Type B pancreatic cell (in vitro differentiated cells): ENCODE measurements at places on chromosomes 16 and 17. TPM values are rescaled to one million over a fixed set of nuclear protein-coding genes. Genes with fewer than 3 reads are reported as not detected.

DNA sequence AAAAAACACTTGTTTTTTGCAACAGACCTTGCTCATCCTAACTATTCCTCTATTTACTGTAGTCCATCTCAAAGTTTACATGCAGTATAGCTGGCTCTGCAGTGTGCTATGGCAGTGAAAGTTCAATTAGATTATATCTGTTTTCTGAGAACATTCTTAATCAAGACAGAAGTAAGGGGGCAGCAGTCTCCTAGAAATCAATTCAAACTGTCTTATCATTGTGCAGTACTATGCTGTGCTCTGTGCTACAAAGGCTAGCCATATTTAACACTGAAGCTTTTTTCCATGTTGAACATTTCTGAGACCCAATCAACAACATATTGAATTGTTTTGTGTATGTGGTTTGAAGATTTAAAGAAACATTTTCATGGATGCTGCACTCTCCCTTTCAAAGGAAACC is 11.4 kb downstream of the NETO2 start:
- no peak for DNase-seq
- peaks cover 8% of the 10 kb centered on the region for H3K36me3 ChIP-seq
- no peak overlapping the region for H3K27ac ChIP-seq
- H3K4me1 ChIP-seq = peaks cover 15% of the 10 kb centered on the region
- no peaks in the 10 kb centered on the region for H3K27me3 ChIP-seq

DNA sequence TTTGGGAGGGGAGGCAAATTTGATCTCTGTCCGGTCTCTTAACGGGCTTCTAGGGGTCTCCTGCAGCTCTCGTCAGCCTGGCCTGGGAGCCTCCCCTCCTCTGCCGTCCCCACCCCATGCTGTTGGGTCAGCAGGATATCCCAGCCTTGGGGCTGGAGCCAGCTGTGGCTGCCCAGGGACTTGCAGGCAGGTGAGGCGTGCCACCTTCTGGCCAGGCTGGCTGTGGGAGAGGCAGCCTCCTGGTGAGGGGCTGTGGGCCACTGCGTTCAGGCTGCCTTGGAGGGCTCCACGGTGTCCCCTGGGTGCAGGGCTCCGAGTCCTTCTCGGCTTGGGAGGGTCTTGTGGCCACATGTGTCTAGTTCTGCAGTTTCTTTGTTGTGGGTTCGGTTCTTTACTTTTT is 34.6 kb downstream of the TBCD start:
- DNase-seq = no peak
- H3K27me3 ChIP-seq = no peaks in the 10 kb centered on the region
- peaks cover 3% of the 10 kb centered on the region for H3K36me3 ChIP-seq
- no peak overlapping the region for H3K4me3 ChIP-seq
- H3K27ac ChIP-seq = no peak overlapping the region

- no peaks in the 10 kb centered on the region for H3K27me3 ChIP-seq
- DNase-seq = no peak
- peaks cover 9% of the 10 kb centered on the region for H3K4me1 ChIP-seq
- H3K36me3 ChIP-seq = peaks cover 13% of the 10 kb centered on the region
Measured at GRCh38 chr17:76718516-76718915, 7.8 kb upstream of the MXRA7 start.

OTOP3 gene
- total RNA-seq = 0.80 and 1.3 TPM in 2 replicates

- peak overlapping the region; percentile 93 for H3K27ac ChIP-seq
- peak overlapping the region; percentile 99 for H3K4me3 ChIP-seq
- peaks cover 5% of the 10 kb centered on the region for H3K36me3 ChIP-seq
- DNase-seq = no peak
- H3K27me3 ChIP-seq = no peaks in the 10 kb centered on the region
Measured at GRCh38 chr16:19524616-19525384, 1.1 kb downstream of the CCP110 start.

- no peak overlapping the region for H3K27ac ChIP-seq
- no peak overlapping the region for H3K4me3 ChIP-seq
- H3K4me1 ChIP-seq = no peaks in the 10 kb centered on the region
- H3K27me3 ChIP-seq = no peaks in the 10 kb centered on the region
- DNase-seq = no peak
Measured at GRCh38 chr16:11484691-11485258, 101.9 kb downstream of the LITAF start.

GRCh38 chr17:50482516-50482915 is 3.9 kb downstream of the RSAD1 start:
- peak overlapping the region; percentile 50 for H3K27ac ChIP-seq
- peaks cover 7% of the 10 kb centered on the region for H3K36me3 ChIP-seq
- no peak overlapping the region for H3K4me3 ChIP-seq

DNA sequence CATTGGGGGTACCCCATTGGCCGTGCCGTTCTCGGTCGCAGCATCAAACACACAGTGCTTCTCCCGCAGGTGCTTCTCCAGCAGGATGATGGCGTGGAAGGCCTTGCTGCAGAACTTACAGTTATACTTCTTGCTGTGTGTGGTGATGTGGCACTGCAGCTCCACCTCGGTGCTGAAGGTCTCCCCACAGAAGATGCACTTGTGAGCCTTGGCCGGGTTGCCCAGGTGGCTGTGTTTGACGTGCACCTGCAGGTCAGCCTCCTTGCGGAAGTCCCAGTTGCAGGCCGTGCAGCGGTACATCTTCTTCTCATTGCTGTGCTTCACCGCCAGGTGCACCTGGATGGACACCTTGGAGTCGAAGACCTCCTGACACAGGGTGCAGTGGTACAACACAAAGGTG is 219.3 kb downstream of the ZNF423 start:
- H3K4me1 ChIP-seq = peaks cover 41% of the 10 kb centered on the region
- H3K4me3 ChIP-seq = no peak overlapping the region
- DNase-seq = no peak

- no peak overlapping the region for H3K4me3 ChIP-seq
- no peak for DNase-seq
- H3K27ac ChIP-seq = no peak overlapping the region
- no peaks in the 10 kb centered on the region for H3K27me3 ChIP-seq
Measured at GRCh38 chr17:68698746-68699145, 97.6 kb upstream of the FAM20A start.

DNA sequence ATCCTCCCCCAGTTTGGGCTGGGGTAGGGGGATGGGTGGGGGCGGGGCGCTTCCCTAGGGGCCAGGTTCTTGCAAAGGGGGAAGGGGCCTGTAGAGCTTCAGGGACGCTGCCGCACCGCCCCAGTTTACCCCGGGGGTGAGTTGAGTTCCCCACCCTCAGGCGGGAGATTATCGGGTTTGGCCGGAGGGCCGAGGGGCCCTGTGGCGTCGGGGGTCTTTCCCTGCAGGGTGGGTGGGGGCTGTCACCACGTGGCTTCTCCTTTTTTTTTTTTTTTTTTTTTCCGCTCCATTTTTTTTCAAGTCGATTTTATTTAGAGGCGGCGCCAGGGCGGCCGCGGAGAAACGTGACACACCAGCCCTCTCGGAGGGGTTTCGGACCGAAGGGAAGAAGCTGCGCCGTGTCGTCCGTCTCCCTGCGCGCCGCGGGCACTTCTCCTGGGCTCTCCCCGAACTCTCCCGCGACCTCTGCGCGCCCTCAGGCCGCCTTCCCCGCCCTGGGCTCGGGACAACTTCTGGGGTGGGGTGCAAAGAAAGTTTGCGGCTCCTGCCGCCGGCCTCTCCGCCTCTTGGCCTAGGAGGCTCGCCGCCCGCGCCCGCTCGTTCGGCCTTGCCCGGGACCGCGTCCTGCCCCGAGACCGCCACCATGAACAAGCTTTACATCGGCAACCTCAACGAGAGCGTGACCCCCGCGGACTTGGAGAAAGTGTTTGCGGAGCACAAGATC is at the start of gene IGF2BP1:
Gene IGF2BP1, plus strand, starts transcription at position 283 of the 724 bp plus-strand sequence. Its CDS starts 361 bp downstream, at position 644.
- peaks cover 28% of the 10 kb centered on the region for H3K4me1 ChIP-seq
- H3K4me3 ChIP-seq = peak within 1 kb of the TSS; percentile 87
- DNase-seq = peak; percentile 89
- peak within 1 kb of the TSS; percentile 93 for H3K27ac ChIP-seq
- H3K36me3 ChIP-seq = peaks cover 21% of the 10 kb centered on the region

ITGA2B gene
- 0.69 and 8.8 TPM in 2 replicates for total RNA-seq

DNA sequence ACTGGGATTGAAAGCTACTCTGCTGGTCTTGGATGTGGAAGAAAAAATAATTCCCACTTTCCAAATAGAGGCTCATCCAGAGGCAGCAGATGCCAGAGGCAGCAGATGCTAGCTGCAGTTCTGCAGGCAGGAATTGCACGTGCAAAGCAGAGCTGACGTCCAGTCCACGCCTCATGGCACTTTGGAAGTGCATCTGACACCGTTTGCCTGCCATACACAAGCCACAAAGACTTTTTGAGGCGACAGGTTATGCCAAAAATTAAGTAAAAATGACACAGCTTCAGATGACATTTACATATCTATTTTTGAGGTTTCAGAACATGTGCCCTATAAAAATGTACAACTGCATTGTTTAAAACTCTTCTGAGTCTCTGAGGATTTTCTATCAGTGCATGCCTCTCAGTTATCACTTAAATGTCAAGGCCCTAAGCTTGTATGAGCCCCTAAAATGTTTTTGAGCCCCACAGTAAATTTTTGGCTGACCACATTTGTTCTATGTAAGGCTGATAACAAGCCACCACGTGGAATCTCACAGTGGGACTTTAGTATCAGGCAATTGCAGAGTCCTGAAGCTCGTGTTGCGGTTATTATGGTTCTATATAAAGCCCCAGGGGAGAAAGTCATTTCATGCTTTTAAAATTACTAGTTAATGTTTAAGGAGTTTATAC is 239.2 kb downstream of the PRKCA start:
- no peak for DNase-seq
- no peaks in the 10 kb centered on the region for H3K36me3 ChIP-seq
- no peak overlapping the region for H3K27ac ChIP-seq
- H3K4me1 ChIP-seq = peaks cover 39% of the 10 kb centered on the region

DNA sequence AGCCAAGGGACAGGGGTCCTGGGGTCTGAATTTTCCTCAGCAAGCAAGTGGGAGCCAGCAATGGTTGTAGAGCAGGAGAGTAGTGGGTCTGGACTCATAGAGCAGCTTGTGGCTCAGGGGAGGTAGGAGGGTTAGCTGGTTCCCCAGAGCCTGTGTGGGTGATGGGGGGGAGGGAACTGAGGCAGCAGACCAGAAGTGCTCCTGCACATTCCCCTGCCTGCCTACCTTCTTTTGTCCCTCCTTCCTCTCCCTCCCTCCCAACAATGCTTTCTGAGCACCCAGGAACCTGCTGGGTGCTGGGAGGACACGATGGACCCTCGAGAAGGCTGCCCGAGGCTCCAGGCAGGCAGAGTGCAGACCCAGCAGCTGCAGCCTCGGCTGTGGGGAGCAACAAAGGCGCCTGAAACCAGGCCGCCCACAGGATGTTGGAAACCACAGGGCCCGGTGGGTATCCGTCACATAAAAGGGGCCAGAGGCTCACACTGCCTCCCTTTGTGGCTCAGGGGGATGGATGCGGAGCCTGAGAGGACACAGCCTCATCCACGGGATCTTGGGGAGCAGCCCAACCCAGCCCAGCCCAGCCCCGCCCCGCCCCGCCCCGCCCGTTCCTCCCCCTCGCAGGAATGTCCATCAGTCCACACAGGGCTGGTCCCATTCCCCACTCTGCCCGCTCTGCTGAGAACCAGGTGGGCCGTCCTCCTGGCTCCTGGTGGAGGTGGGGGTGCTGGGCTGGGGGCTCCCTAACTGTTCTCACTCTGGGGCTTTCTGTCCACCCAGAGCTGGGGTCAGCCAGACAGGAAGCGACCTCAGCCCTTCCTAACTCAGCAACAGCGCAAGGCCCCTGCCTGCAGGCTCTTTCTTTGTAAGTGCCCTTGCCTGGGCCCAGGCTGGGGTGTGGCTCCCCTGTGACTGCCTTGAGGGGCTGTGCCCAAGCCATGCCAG is 1.7 kb upstream of the NLRC3 start:
- no peaks in the 10 kb centered on the region for H3K27me3 ChIP-seq
- H3K4me3 ChIP-seq = no peak overlapping the region
- H3K27ac ChIP-seq = peak overlapping the region; percentile 23
- H3K36me3 ChIP-seq = no peaks in the 10 kb centered on the region

DNA sequence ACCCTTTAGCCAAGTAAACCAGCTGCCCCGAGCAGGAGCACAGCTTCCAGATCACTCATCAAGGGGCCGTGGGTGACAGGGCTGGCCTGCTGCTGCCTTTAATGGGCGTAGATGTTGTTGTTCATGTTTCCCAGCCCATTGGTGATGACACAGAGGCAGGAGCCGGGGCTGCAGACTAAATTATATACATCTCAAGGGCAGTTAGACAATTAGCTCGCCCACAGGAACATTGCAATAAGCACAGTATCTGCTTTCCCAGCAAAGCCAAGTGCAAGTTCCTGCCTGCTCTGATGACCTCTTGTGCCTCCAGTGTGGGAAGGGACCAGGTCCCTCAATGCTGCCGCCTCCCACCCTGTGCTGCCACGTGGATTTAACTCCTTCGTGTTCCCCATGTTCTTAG is 485.8 kb downstream of the MAF start:
- peaks cover 14% of the 10 kb centered on the region for H3K4me1 ChIP-seq
- no peaks in the 10 kb centered on the region for H3K27me3 ChIP-seq
- DNase-seq = no peak
- no peak overlapping the region for H3K4me3 ChIP-seq

PSMD12 gene
- 43.2 and 52.3 TPM in 2 replicates for total RNA-seq

DNA sequence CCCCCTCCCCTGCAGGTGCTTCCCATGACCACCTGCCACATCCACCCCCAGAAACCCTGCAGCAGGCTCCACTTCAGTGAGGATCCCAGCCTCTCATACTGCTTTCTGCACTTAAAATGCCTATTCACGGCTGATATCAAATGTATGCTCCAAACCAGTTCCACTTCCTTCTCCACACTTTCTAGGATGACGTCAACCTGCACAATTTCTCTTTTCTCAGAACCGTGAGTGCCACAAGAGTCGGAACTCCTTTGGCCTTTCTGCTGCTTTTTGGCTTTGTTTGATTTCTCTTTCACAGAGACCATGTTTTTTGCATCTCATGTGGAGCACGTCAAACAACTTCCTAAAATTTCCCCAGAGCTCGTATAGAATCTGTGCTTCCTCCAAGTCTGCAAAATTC is 378.8 kb upstream of the TNRC6C start:
- no peak overlapping the region for H3K4me3 ChIP-seq
- peaks cover 4% of the 10 kb centered on the region for H3K27me3 ChIP-seq
- H3K4me1 ChIP-seq = no peaks in the 10 kb centered on the region
- DNase-seq = no peak
- no peak overlapping the region for H3K27ac ChIP-seq
